Dermis blood vessel endothelial cell (primary cell): ENCODE measurements at places on chromosomes 7 and 10.

DNA sequence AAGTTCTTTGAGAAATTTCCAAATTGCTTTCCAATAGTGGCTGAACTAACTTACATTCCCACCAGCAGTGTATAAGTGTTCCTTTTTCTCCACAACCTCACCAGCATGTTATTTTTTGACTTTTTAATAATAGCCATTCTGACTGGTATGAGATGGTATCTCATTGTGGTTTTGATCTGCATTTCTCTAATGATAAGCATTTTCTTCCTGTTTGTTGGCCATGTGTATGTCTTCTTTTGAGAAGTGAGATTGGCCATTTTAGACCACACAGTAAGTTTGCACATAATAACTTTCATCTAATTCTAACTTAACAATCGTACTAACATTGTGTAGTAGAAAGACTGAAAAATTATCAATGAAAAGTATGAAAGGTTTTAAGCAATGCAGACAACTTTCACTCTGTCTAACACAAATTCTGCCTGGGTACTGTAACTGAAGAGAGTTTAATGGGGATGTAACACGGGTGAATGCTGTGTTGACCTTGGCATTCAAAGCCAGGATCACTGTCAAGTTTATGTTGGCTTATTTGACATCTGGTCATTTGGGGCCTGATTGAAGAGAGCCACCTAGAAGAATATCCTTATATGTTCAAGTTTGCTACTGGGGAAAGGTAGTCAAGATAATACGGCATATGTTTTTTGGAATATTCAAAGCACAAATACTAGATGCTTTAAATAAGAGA, 50.4 kb downstream of the FAM171A1 start:
- DNase-seq: no peak

DNA sequence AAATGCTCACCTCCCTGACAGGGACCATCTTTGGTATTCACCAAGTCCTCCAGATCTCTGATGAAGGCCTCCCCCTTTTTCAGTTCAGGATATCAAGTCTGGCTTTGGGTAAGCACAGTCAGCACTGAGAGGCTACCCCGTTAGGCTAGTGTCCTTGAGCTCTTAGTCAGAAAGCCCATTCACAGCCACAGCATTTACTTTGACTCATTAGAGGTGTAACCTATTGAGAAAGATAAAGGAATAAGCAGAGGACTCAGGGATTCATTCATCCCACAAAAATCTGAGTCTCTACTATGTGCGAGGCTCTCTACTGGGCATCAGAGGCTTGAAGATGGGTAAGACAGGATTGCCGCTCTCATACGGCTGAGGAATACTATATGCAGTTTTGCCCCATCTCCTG, 14.0 kb upstream of the RAMP3 start:
- no peak for DNase-seq

GRCh38 chr10:118594392-118595063, 920 bp downstream of the PRLHR start:
- DNase-seq: peak; percentile 58

GRCh38 chr7:130396109-130396508, 15.8 kb downstream of the CPA1 start:
- no peak for DNase-seq

- DNase-seq: no peak
Observed at GRCh38 chr10:127552446-127552845, 3.3 kb downstream of the NPS start.

- no peak for DNase-seq
Observed at GRCh38 chr10:97531401-97531986, 32.8 kb downstream of the UBTD1 start.

GRCh38 chr7:121336579-121336978, 7.8 kb downstream of the WNT16 start:
- no peak for DNase-seq

GRCh38 chr7:23018750-23019149, 4.8 kb upstream of the HYCC1 start:
- peak; percentile 90 for DNase-seq

GRCh38 chr7:35565927-35566326, 129.0 kb downstream of the HERPUD2 start:
- DNase-seq: peak; percentile 4
